NCI-H1436 treated with DMSO at 0.1 percent for 48 hours (cell line): ENCODE measurements at places on chromosomes 11 and 22.

DNA sequence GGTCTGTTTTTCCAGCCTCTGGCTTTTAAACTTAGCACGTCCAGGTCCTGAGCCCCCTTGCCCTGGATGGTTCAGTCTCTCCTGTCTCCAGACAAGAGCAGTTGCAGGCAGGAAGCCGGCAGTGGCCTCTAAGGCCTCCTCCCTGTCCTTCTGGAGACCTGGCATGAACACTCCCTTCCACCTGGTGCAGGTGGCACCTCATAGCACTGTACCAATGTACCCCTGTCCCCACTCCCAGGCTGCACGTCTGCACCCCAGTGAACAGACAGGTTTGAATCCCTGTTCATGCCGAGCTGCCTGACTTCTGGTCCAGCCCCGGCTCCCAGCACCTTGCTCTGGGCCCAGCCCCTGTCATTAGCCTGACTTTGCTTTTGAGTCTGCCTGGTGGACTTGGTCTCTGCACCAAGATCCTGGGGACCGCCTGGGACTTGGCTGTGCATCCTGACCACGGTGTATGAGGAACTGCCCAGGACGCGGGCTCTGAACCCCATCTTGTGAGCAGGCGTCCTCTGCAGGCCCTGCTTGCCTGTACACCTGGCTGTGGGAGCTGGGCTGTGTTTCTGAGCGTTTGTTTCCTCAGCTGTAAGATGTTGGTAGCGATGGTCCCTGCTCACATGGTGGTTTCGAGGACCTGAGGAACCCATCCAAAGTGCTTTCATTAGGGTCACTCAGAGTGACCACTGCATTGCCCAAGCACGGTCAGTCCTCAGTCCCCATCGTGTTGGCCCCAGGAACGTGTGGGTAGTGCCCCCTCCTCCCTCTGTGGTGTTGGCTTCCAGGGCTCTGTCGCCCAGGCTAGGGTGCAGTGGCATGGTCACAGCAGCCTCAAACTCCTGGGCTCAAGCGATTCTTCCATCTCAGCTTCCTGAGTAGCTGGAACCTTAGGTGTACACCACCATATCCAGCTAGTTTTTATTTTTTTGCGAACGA lies 75.0 kb upstream of the SHANK2 start:
- no peak for DNase-seq

DNA sequence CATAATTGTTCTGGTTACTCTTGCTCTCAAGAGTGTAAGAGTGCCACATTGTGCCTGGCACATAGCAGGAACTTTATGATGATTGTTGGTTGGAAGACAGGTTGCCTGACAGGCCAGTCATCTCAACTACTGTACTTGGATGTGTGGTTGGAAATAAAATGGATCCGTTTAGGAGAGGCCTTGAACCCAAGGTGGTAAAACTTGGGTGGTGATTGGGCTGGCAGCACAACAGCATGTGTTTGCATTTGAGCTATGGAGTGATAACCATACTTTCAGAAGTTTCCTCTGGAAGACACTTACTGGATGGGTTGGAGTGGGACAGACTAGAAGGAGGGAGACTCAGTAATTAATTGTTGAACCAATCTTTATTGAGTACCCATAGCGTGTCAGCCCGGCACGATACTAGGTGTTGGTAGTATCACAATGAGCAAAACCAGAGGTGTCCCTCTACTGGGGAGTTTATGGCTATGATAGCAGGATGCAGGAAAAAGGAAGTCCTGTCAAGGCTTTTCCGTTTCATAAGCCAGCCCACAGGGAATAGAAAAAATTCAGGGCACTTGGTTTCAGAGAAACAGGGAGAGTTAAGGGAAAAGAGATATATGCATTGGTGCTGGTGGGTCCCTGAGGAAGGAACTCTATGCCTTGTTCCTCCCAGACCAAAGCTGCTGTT lies 3.1 kb upstream of the TMEM109 start:
- DNase-seq: no peak

- no peak for DNase-seq
Measured at GRCh38 chr11:65883786-65884715, 4.2 kb downstream of the FIBP start.

DNA sequence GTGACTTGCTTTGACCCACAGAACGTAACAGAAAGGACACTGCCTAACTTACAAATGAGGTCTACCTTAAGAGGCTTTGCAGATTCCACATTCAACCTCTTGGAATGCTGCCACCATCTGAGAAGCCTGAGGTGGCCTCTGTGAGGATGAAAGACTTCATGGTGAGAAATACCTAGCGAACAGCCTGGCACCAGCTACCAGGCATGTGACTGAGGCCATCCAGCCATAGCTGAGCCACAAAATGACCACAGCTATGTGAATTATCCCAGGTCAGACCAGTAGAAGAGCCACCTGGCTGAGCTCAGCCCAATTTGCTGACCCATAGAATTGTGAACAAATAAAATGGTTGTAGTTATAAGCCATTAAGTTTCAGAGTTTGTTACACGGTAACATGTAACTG lies 37.5 kb downstream of the PPARA start:
- no peak for DNase-seq

DNA sequence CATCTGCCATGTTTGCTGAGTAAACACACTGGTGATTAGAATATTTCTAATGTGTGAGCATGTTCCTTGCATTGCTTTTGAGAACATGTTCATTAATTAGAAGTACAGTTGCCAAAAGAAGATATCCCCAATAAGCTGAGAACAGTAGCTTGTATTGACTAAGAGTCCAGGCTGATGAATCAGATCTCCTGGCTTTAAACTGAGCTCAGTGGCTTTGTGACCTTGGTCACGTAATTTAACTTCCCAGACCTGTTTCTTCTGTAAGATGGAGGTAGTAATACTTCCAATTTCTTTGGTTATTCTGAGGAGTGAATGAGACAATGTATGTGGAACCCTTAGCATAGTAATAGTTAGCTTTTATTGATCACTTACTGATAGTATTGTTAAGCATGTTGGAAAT lies 61.9 kb downstream of the CYB5R2 start:
- no peak for DNase-seq

DNA sequence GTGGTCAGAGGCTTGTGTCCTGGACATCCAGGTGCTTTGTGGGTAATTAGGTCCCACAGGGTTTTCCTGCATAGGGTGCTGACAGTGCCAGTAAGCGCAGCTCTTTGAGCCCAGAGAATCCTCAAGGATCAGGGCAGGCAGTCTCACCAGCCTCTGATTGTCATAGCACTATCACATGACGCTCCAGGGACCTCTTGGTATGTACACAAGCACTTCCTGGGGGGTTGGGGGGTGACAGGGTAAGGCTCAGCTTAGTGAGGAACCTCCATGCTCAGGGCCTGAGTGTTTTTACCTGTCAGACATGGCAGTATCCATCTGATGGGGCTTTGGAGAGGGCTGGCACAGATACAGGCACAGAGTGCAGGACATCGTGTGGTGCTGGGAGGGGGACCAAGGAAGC lies 27.9 kb upstream of the SUSD2 start:
- no peak for DNase-seq

- no peak for DNase-seq
Measured at GRCh38 chr11:783581-784015, 6.3 kb downstream of the CEND1 start.

DNA sequence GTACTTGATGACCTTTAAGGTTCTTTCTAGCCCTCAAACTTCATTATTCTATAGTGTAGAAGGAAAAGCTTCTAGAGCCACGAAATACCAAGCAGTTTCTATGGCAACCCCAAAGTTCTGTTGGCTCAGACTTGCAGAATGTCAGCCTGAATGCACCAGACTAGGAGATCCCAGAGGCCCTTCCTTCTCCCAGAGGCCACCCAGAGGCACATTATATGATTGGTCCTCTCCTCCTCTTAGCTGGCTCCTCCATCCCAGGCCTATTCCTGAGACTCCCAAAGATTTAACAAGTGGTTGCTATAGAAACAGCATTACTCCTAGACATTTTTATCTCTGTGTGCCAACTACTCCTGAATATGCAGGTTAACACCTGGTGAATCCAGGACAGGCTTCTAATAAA lies 69.2 kb upstream of the CCDC90B start:
- DNase-seq: no peak

DNA sequence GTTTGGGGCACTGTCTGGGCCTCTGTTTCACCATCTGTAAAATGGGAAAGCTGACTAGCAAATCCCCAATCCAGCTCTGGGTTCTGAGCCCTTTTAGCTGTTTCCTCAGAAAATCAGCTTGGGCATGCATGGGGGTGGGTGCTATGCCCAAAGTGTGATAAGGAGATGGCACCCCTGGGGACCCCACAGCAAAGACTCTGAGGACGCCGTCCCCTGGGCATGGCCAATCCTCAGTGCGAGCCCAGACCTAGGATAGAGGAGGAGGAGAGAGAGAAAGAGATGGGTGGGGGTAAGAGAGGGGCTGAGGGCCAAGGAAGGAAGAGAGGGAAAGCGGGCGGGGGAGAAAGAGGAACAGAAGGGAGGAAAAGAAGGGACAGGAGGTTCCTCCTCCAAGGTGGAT lies 31.8 kb downstream of the TPBGL start:
- no peak for DNase-seq

DNA sequence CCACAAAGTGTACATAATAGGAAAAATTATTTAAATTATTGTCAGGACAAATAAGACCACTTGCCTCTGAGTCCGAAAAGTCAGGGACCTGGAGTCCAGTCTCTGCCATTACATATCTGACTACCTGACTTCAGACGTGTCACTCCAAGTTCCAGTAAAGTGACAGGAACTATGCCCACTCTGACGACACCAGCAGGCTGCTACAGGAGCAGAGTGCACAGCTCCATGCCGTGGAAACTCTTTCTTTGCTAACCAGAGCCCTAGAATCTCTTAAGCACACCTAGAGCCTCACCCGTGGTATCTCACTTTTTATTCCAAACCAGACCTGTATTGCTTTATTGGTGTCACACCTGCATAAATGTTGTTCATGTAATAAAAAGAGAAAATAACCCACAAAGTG lies 93.7 kb downstream of the PLEKHA7 start:
- DNase-seq: no peak

DNA sequence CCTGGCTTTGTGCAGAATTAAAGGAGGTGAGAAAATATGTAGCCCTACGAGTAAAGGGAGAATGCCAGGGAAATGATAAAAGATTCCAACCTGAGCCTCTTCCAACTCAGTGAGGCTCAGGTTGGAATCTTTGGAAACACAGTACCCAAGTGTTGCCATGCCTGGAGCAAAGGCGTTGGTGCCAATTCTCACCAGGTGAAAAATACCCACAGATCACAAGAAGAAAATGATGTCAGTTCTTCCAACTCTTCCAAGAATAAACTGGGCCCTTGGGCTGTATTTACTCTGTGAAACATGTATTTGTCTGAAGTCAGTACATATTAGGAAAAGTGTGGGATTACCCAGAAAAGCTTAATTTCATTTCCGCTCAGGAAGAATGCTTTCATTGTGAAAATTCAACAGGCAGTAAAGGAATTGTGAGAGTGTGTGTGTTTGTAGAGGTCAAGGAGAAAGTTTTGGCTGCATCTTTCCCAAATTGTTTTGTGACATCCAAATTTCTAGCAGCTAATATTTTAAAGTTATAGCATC lies 235.3 kb upstream of the MPPED2 start:
- DNase-seq: no peak
